ENCODE measurements at places on chromosomes 12 and 14.

DNA sequence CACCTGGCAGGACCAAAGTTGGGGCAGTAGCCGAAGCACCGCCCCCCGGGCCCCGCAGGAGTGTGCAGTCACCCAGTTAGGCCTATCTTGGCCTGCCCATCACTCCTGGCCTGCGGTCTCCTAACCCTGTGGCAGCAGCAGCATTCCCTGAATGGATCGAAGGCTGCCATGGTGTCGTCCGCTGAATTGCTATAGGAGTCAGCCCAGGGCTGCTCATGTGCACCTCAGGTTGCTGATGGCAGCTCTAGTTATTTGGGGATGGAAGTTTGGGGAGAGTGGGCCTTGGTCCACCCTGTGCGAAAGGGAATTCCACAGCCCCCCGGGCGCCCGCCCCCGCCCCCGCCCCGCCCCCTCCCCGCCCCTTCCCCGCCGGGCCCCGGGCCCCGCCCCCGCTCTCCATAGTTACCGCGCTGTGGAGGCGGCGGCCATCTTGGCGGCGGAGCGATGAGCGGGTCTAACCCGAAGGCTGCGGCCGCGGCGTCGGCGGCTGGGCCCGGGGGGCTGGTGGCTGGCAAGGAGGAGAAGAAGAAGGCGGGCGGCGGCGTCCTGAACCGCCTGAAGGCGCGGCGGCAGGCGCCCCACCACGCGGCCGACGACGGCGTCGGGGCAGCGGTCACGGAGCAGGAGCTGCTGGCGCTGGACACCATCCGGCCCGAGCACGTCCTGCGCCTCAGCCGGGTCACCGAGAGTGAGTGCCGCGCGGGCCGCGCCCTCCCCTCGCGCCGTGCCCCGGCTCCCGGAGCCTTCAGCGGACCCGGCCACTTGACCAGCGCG, at the start of gene UNC119B:
TSS of gene UNC119B (plus strand) at position 428 of the 774 bp plus-strand sequence. CDS start at position 445, 17 bp downstream.
- DNase-seq: no peak

DNA sequence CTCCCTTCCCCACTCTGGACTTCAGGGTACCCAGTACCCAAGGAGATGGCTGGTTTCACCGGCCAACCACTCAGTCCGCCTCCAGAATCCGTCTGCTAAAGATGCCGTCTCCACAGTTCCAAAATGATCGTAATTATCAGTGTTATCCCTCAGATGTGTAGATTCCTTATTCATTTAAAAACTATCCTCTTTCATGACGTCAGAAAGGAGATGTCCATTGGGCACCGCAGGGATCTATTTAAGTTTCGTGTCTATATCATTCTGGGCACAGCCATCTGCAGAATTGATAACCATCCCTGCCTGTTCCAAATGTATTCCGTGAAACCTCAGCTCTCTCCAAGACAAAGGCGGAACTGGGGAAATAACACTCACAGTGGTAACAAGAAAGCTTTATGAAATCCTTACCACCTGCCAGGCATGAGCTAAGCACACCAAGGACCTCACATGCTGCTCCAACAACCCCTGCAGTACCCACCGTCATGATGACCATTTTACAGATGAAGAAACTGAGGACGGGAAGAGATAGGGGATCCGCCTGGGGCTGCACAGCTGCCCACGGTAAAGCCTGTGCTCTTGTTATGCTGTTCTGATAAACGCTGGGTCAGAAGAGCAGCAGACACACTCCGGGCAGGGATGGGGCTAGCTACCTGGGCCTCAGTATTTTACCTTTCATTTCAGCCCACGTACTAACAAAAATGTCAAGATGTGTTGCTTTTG, 90.0 kb downstream of the BCL11B start:
- no peak for DNase-seq

DNA sequence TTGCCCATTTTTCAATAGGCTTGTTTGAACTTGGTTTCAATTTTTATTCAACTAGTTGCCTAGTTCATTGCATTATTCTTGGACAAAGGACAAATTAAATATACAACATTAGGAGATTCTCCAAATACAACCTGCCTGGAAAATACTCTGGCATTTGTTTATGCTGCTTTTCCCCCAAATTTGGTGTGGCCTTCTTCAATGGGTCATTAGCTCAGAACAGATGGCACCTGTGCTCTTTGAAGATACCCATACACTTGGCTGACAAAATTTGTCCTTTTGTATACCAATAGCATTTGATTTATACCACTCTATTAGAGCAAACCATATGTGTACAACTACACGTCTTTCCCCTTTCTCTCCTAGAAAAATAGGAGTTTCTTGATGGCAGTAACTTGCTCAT, 35.7 kb downstream of the WBP11 start:
- DNase-seq: no peak

DNA sequence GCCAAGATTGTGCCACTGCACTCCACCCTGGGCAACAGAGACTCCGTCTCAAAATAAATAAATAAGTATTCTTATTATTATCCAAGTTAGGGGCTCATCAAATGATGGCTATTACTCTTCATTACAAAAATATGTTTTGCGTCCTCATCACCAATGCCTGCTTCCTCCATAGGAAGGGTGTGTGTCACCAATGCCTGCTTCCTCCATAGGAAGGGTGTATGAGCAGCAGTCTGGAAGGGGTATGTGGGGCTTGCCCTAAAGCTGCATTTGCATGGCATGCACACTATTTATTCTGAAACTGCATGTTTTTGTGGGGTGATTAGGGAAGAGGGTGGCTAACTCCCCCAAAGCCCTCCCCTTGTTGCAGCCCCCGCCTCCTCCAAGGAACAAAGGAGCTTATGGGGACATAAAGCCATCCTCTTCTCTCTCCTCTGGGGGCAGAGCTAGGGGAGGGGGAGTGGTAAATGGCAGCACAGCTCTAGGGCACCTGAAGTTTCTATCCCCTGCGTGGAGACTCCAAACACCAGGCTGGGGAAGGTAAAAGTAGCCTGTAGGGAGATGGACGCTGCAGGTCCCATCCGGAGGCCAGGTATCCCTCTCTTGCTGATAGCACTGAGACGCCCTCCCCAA, 1.3 kb downstream of the CAMKK2 start:
- no peak for DNase-seq

- no peak for DNase-seq
Observed at GRCh38 chr12:51942056-51942455, 9.4 kb upstream of the ACVR1B start.

- no peak for DNase-seq
Observed at GRCh38 chr12:121811434-121812319, 7.9 kb downstream of the SETD1B start.

GRCh38 chr14:95484296-95484695, 32.2 kb downstream of the SYNE3 start:
- DNase-seq: no peak

- DNase-seq: no peak
Observed at GRCh38 chr12:9991876-9992275, 7.0 kb downstream of the CLEC1B start.

DNA sequence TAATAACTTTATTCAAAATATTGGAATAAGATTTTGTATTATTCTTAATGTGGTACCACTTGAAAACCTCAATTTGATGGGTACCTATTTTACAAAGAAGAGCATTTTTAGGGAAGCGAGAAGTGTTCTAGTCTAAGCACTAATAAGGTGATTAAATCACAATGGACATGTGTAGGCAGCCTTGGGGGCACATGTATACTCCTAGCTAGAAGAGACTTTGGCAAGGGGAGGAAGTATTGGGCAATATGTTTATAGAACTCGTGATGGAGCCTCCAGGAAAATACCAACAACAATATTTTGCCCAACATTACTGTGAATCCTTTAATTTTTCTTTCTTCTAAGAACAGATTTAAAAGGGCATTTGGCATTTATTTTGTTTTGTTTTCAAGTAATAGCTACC, 280.3 kb downstream of the ADAMTS20 start:
- no peak for DNase-seq

GRCh38 chr12:96980991-96981414, 73.9 kb downstream of the NEDD1 start:
- DNase-seq: no peak

DNA sequence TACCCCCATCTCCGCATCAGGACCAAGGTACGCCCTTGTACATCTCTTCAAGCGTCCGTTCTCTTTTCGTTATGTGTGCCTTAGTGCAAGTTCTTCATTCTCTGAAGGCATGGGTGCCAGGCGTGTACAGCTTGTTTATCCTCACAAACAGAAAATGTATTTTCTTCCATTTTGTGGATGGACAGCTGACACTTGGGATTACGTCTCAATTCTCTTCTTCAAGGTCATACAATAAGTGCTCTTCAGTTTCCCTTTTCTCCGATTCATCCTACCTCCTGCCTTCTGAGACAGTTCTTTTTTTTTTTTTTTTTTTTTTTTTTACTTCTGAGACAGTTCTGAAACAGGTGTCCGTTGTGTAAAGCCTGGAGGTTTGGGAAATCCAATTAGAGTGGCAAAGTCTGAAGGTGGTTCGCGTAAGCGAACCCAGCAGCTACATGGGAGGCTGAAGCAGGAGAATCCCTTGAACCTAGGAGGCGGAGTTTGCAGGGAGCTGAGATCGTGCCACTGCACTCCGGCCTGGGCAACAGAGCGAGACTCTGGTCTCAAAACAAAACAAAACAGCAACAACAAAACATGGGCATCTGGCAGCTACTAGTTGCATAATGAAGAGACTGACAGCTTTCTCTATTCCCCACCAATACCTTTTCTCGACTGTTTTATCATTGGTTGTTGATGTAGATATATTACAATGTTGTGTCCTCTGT, 734 bp downstream of the COX6A1 start:
- DNase-seq: no peak

GRCh38 chr12:64824500-64825142, at the start of gene TBC1D30:
TBC1D30 (plus strand) TSS chr12:64824647; CDS start chr12:64824880, 233 bp downstream.
- DNase-seq: no peak

DNA sequence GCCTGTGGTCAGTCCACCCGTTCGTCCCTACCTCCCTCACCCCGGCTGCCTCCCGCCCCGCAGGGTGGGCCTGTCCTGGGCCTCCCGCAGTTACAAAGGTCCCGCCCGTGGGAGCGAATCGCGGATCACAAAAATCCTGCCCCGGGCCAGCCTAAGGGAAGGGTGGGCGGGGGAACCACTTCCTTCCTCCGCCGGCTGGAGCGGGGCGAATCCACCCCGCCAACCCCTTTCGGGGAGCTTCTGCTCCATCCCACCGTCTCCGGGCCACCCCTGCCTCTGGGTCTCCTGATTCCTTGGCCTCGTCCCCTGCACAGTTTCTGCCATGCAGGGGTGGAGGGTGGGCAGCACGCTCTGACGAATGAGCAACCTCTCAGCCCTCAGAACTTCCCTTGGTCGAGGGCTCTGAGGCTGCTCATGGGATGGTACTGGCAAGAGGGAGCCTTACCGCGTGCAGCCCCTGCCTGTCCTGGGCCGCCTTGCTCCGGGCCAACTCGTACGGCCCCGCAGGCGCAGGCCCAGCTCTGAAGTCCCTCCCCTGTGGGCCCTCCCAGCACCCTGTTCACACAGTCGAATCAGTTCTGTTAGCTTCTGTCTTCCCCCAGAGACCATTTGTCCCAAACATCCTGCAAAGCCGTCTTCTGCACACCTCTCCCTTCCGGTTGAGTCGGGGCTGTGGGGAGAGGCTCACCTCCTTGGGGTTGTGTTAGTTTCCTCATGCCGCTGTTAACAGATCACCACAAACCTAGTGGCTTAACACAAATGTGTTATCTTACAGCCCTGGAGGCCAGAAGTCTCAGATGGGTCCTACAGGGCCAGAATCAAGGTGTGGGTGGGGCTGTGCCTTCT, 589 bp upstream of the HVCN1 start:
- no peak for DNase-seq

DNA sequence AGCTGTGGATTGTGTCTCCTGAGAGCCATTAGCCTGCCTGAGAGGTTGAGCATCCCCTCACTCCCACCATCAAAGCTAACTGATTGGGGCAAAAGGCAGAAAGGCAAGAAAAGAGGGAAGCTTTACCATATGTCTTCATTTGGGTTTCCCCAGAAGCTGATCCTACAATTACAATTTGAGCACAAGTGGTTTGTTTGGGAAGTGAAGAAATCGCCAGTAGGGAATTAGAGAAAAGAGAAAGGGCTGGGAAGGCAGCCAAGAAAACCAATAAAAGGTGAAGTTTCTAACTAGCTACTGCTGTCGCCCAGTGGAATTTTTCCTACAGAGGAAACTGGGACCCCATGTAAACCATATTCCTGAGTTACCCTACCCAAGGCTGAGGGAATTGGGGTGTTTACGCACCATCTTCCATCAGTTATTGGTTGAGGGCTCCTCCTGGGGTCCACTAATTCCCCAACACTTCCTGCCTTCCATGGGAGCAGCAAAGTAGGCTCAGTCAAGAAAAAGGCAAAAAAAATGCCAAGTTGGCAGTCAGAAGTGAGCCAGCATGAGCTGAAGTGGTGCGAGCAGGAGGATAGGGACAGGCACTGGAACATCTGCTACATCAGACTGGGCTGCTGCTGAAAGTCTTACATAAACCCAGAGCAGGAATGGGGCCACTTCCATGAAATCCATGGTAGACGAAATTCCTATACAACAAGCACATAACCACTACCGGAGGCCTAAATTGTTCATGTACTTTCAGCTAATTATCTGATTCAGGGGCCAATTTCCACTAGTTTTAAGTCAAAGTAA, 17.3 kb downstream of the KCNK10 start:
- DNase-seq: no peak

- DNase-seq: no peak
Observed at GRCh38 chr12:79071498-79071897, 206.9 kb downstream of the SYT1 start.

Data from vagina (tissue), 2 donors.